ENCODE measurements at places on chromosomes 7 and 10.

DNA sequence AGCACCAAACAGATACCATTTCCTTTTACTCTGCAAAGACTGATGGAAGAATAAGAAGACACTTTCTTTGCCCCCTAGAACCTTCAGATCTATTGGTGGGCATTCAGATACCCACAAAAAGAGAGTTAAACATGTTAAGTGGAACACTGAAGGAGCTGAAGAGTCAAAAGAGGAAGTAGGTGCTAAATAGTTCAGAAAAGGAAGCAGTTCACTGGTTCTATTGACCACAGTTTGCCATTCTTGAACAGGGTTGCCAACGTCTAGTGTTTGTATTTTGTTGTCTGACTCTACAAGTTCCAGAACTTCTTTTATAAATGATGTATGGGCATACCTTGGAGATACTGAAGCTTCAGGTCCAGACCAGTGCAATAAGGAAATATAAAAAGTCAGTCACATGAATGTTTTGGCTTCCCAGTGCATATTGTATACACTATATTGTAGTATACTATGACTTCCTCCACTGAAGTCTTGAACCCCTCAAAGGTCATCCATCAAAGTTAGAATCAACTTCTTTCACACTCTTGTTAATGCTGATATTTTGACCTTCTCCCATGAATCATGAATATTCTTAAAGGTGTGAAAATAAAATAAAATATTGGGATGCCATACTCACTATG is 47.5 kb upstream of the AGR3 start:
- DNase-seq: no peak

DNA sequence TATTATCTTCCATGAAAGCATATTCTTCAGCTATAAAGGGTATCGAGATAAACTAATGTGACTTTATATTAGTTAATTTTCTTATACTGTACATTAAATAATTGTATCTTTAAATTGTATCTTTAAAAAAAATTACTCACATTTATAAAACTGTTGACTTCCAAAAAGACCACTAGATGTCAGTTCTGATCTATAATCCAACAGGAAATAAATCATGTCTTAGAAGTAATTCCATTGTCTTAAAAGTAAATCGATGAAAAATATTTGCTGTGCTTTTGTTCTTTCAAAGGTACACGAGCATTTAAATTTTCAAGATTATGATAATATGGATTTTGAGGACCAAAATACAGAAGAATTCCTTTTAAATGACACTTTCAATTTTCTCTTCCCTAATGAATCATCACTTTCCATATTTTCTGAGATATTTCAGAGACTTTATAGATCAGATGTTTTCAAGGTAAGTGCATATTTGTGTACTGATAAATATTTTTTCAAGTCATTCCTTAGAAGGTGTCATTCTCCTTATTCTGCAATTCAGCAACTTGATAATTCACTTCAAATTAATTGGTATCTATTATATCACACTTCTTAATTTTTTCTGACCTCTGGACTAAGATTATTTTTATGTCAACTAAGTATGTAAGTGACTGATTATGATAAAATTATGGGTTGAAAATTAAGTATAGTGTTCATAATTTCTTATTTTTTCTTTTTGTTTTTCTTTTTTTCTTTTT is 138.5 kb downstream of the CPED1 start:
- DNase-seq: no peak

- no peak for DNase-seq
Observed at GRCh38 chr10:96695975-96696634, 24.2 kb downstream of the PIK3AP1 start.

DNA sequence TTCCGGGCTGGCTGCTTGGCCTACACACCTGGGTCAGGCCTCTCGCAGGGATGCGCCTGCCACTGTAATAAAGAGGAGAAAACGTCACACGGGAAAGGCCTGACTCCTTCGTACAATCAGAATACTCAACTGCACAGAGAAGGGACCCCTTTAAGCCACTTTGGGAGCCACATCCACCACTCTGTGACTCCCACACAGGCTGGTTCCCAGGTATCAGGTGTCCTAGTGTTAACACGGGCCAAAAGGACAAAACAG is 5.8 kb upstream of the ZNF736 start:
- no peak for DNase-seq

- DNase-seq: no peak
Observed at GRCh38 chr10:102918817-102919245, 737 bp downstream of the CNNM2 start.

- DNase-seq: no peak
Observed at GRCh38 chr7:117505238-117505637, 25.4 kb downstream of the CFTR start.

DNA sequence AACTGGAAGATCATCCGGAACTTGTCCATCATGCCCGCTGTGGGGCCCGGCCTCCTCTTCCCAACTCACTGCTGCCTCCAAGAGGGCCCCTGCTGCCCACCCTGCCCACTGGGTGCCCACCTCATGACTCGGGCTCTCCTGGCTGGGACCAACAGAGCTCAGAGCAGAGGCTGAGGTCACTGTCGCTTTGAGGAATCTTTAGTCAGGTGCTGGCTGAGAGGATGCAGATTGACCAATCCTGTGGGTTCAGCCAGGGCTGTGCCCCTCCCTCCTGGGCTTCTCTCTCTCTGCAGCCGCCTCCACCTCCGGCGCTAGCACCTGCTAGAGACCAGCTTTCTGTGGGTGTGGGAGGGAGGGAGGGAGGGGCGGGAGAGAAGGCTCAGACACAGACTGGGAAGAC is at the start of gene CALHM1:
TSS of gene CALHM1 (minus strand) at position 181 of the 400 bp plus-strand sequence. CDS start at position 32, 149 bp downstream.
- no peak for DNase-seq

GRCh38 chr7:150721970-150722373 is 5.6 kb downstream of the GIMAP1 start:
- DNase-seq: no peak

GRCh38 chr10:130141460-130141859 is 5.3 kb downstream of the GLRX3 start:
- DNase-seq: no peak

- no peak for DNase-seq
Observed at GRCh38 chr10:93386631-93387369, 95.3 kb downstream of the MYOF start.

GRCh38 chr10:32445036-32445435 is 904 bp upstream of the CCDC7 start:
- DNase-seq: no peak

GRCh38 chr10:118220346-118220850 is 121.7 kb downstream of the FAM204A start:
- no peak for DNase-seq

DNA sequence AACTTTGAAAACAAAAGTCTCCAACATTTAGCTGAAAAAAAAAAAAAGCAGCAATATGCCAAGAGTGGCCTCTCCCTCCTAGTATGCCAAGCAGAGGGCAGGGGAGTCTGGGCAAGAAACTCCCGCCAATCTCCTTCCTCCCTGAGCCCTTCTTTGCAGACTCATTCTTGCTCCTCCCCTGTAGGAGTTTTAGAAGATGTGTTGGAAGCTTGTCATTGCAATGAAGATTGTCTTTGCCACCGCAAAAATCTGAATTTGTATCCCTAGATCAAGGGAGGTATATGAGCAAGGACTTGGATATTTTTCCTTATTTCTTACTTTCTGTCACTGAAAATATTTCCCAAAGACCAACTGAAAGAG is 2.6 kb upstream of the TNS3 start:
- no peak for DNase-seq

DNA sequence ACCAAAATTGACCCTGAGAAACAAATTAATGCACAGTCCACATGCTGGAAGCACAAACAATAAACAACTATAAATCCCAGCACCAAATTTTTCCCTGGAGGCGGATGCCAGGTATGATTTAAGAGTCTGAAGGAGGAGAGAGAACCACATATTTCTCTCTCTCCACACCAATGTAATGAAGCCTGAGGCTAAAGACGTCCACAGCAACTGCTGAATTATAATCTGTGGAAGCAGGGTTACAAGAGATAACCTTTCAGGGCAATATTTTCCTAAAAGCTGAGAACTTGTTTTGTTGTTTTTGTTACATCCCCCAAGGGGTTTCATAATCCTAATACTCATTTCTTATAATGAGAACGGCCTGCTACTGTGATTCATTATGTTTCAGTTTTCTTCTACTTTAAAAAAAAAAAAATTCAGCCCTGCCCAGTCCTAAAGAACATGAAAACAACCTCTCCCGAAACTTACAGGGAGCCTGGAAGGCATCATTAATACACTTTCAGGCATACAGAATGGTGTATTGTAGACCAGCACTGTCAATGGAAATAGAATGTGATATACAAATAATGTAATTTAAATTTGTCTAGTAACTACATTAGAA is 48.5 kb upstream of the ABLIM1 start:
- DNase-seq: no peak

DNA sequence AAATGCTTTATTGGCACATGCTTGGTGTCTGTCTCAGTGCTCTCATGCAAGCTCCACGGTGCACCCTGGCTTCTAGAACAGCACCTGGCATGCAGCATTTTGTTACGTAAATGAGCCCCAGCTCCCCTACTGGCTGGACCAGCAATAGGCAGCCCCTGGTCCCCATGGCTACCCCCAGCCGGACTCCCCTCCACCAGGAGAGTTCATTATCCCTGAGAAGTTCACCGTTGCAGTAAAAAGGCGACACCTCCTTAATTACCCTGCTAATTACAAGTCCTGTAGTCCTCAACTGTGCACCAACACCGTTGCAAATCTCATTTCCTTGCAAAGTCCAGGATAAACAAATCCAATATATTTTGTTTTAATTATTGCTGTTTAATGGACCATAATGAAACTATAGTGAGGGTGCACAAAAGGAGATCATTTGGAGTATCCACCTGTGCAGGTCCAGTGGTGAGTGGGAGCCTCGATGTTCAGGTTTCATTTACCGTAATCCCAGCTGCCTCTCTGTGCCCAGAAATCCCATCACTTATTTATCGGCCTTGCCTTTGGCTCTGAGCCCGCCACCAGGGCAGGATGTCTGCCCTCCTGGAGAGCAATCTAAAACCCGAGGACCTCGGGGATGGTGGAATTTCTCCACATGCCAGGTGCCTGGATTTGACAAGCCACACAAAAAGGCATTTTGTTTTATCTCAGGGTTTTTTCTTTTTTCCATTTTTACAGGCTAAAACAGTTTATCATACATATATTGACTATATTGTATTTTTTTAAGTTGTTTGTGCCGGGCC is 12.8 kb upstream of the DRGX start:
- no peak for DNase-seq

DNA sequence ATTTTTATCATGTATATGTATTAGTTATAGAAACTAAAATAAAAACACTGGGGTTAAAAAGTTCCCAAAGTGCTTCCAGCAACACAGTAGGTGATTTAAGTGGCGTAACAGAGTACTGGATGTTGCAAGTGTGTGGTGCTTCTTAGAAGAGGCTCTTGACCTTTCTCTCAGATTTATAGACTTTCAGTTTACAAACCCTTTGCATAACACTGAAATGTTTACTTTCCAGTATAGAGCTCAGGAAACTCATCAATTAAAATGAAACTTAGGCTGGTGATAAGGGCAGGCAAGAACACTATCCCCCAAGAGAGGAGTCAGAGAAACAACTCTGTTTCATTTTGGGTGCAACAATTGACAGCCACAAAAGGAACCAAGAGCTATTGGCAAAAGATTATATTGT is 27.5 kb upstream of the SMC3 start:
- DNase-seq: no peak

DNA sequence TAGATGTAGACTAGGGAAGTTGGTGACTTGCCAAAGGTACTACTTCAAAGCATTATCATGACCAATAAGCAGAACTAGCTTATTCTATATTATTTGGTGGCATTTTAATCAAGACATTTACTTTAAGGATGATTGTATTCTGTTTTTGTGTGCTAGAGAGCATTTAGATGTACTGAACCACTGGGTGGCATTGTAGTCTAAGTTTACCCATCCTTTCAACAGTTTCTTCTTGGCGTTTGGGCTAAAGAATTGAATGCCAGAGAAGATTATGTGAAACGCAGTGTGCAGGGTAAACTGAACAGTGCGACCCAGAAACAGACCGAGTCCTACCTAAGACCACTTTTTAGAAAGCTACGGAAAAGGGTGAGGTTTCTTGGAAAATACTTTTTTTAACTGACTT is 26.8 kb downstream of the PRPF18 start:
- no peak for DNase-seq

DNA sequence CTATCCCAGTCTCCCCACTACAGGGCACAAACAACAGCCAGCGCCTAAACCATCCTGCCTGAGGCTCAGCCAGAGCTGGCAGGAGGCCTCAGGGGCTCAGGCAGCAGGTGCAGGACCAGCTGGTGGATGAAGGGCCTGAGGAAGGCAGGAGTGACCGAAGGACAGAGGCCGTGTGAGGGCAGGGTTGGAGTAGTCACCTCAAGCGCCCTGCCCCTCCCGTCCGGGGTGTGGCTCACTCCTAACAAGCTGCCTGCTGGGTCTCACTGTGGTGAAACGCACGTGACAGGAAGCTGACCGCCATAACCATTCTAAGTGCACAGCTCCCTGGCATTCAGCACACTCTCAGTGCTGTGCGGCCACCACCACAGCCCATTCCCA is 281.1 kb downstream of the ELFN1 start:
- no peak for DNase-seq

- DNase-seq: peak; percentile 13
Observed at GRCh38 chr10:110207805-110208613, 604 bp downstream of the MXI1 start.

GRCh38 chr7:46207931-46208634 is 287.0 kb upstream of the IGFBP3 start:
- no peak for DNase-seq

DNA sequence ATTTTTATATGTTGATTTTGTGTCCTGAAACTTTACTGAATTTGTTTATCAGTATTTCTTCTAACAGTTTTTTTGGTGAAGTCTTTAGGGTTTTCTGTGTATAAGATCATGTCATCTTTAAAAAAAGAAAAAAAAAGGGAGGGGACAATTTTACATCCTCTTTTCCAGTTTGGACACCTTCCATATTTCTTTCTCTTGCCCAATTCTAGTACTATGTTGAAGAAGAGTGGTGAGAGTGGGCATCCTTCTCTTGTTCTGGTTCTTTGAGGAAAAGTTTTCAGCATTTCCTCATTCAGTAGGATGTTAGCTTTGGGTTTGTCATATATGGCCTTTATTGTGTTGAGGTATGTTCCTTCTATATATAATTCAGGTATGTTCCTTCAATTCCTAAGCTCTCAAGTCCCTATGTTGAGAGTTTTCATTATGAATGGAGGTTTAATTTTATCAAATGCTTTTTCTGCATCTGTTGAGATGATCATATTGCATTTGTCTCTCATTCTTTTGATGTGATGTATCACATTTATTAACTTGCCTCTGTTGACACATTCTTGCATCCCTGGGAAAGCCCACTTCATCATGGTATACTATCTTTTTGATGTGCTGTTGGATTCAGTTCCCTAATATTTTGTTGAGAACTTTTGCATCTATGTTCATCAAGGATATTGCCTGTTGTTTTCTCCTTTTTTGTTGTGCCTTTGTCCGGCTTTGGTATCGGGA is 12.1 kb downstream of the TAS2R40 start:
- DNase-seq: no peak

GRCh38 chr10:62805231-62806099 is 945 bp downstream of the ADO start:
- DNase-seq: no peak

All from activated naive CD4-positive, alpha-beta T cell (primary cell).